Smooth muscle cell of the umbilical artery (primary cell): ENCODE measurements at places on chromosomes 3 and 15. TPM values are rescaled to one million over a fixed set of nuclear protein-coding genes. Genes with fewer than 3 reads are reported as not detected.

The SLC9C1 gene
- 0.30 and 0.37 TPM in 2 replicates for total RNA-seq

The HIGD2B gene
- total RNA-seq = not detected in 2 replicates

The STAC gene
- 0.30 and 0.88 TPM in 2 replicates for total RNA-seq

The GUCA1C gene
- not detected in 2 replicates for total RNA-seq

The SENP8 gene
- total RNA-seq = 1.8 and 1.9 TPM in 2 replicates

The PLSCR4 gene
- total RNA-seq = 9.3 and 16.0 TPM in 2 replicates

The C3orf70 gene
- total RNA-seq = 0.23 and 1.5 TPM in 2 replicates

The CNTN6 gene
- 0.05 and 0.59 TPM in 2 replicates for total RNA-seq

The TIMP4 gene
- 1.8 and 2.1 TPM in 2 replicates for total RNA-seq
